Occipital lobe (tissue), 3 donors: ENCODE measurements at places on chromosomes 6 and 20. TPM values are rescaled to one million over a fixed set of nuclear protein-coding genes. Genes with fewer than 3 reads are reported as not detected.

TPBG gene
- 2.2 TPM for total RNA-seq

GRCh38 chr6:87350516-87350915 is 5.9 kb downstream of the C6orf163 start:
- DNase-seq: no peak

DNA sequence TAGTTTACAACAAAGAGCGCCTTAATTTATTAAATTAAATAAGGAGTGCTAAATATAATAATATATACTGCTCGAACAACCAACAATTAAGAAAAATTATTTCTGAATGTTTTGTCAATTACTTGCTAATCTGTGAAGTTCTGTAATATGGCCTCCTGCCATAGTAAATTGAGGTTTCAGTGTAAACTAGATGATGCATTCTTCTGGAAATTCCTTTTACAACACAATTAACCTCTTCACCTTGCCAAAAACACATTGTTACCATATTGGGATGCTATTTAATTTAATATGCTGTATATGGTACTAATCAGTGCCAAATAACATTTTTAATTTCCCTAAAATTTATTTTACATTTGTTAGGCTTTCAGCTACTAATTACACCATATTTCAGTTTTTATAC is 808.4 kb upstream of the CITED2 start:
- no peak for DNase-seq

GRCh38 chr6:11407414-11407813 is 130.1 kb upstream of the TMEM170B start:
- no peak for DNase-seq

- DNase-seq: no peak
Measured at GRCh38 chr20:22180244-22180643, 404.1 kb downstream of the FOXA2 start.
